ENCODE measurements at places on chromosomes 1 and 21. TPM values are rescaled to one million over a fixed set of nuclear protein-coding genes. Genes with fewer than 3 reads are reported as not detected.

- no peak overlapping the region for H3K4me3 ChIP-seq
- H3K4me1 ChIP-seq: no peaks in the 10 kb centered on the region
- DNase-seq: no peak
- no peaks in the 10 kb centered on the region for H3K27me3 ChIP-seq
Measured at GRCh38 chr21:35987475-35987874, 72.9 kb downstream of the SETD4 start.

GRCh38 chr1:200646515-200646914 is 23.2 kb downstream of the DDX59 start:
- no peaks in the 10 kb centered on the region for H3K36me3 ChIP-seq
- H3K27ac ChIP-seq: no peak overlapping the region
- no peaks in the 10 kb centered on the region for H3K27me3 ChIP-seq
- no peak for DNase-seq
- H3K4me1 ChIP-seq: no peaks in the 10 kb centered on the region

ESRRG gene
- 1.7 TPM for total RNA-seq

DNA sequence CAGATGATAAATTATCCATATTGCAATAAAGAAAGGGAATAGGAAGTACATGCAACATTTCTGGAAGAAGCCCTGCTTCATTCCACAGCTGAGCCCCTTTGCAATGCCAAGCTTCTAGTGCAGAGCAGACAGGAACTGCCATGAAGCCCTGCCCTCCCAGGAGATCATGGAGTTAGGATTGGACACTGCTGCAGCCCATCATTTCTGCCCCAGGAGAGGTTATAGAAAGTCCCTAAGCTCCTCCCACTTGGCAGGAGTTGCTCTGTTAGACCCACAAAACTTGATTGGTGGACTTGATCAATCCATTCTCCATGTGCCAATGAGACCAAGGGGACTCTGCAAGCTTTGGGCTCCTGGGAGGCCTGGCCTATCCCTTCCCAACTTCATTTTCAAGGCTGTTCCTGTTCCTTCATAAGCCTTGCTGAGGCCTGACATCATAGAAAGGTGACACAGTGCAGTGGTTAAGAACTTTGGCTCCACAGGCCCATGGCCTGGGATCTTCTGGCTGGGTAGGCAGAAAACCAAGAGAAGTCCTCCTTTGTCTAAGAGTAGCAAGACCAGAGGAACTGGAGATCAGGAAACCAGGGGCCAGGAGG is 1.3 kb upstream of the LAPTM5 start:
- peaks cover 3% of the 10 kb centered on the region for H3K4me1 ChIP-seq
- no peaks in the 10 kb centered on the region for H3K27me3 ChIP-seq
- no peak for DNase-seq
- H3K27ac ChIP-seq: no peak overlapping the region
- H3K36me3 ChIP-seq: no peaks in the 10 kb centered on the region
- no peak overlapping the region for H3K4me3 ChIP-seq

- no peak overlapping the region for H3K4me3 ChIP-seq
- H3K27ac ChIP-seq: no peak overlapping the region
- DNase-seq: no peak
- no peaks in the 10 kb centered on the region for H3K36me3 ChIP-seq
- H3K27me3 ChIP-seq: no peaks in the 10 kb centered on the region
Measured at GRCh38 chr1:72623299-72623708, 341.0 kb upstream of the NEGR1 start.

DNA sequence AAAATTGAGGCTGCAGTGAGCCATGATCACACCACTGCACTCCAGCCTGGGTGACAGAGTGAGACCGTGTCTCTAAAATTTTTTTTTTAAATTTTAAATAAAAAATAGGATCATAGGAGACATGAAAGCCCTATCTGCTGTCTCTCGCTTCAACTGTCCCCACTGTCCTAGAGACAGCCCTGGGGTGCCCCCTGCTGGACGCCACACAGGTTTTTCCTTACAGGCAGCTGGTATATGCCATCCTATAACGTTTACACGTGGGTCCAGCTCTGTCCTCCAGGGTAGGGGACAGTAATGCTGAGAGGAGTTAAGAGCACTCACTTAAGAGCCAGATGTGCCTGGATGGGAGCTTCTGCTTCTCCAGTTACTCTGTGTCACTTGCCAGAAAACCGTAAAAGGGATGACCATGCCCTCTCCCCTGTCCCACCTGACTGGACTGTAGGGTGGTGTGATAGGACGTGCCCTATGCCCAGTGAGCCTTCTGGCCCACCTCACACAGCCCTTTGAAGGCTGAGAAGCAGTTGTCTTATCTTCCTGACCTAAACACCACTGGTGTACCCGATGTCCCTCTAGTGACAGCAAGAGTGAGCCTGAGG is 8.5 kb downstream of the FBXO2 start:
- H3K36me3 ChIP-seq: no peaks in the 10 kb centered on the region
- peak; percentile 64 for DNase-seq
- H3K4me1 ChIP-seq: no peaks in the 10 kb centered on the region
- H3K4me3 ChIP-seq: no peak overlapping the region
- no peaks in the 10 kb centered on the region for H3K27me3 ChIP-seq

DNA sequence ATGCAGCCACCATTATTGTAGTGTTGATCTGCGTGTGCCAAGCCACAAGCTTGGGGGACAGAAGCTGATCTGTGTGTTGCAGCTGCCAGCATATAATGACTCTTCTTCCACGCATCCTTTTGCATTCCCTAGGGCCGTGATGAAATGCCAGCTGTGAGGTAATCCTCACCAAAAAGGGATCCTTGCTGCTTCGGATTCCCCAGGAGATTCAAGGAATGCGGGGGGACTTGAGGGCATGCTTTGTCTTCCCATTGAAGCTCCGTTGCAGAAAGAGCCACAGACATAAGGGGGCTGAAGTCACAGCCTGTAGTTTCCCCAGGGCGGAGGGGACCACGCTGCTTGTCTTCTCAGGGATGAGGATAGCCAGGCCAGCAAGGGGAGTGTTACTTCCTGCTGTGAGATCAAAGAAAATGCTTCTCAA is 281.6 kb upstream of the FMN2 start:
- no peaks in the 10 kb centered on the region for H3K36me3 ChIP-seq
- no peaks in the 10 kb centered on the region for H3K27me3 ChIP-seq
- peaks cover 6% of the 10 kb centered on the region for H3K4me1 ChIP-seq
- H3K27ac ChIP-seq: no peak overlapping the region
- no peak overlapping the region for H3K4me3 ChIP-seq

DNA sequence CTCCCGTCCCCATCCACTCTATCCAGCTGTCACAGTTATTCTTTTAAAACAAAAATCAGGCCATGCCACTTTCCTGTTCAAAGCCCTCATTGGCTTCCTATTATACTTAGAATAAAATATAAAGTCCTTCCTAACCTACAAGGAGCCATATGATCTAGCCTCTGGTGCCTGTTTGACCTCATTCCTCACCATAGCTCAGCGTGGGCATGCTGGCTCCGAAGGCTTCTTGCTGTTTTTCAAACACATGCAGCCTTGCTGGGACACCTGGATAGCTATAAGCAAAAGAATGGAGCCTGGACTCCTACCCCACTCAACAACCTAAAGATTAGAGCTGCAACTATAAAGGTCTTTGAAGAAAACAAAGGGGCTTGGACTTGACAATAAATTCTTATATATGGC is 23.7 kb downstream of the DHCR24 start:
- no peak for DNase-seq
- H3K27me3 ChIP-seq: no peaks in the 10 kb centered on the region
- no peak overlapping the region for H3K4me3 ChIP-seq
- no peak overlapping the region for H3K27ac ChIP-seq
- H3K36me3 ChIP-seq: no peaks in the 10 kb centered on the region

LRRC71 gene
- total RNA-seq: not detected

CFH gene
- 95.4 TPM for total RNA-seq

GRCh38 chr1:30649321-30649991 is 73.9 kb downstream of the MATN1 start:
- no peaks in the 10 kb centered on the region for H3K4me1 ChIP-seq
- no peak overlapping the region for H3K27ac ChIP-seq
- DNase-seq: no peak
- H3K27me3 ChIP-seq: no peaks in the 10 kb centered on the region
- no peak overlapping the region for H3K4me3 ChIP-seq
- H3K36me3 ChIP-seq: no peaks in the 10 kb centered on the region

GRCh38 chr21:33300701-33301631 is 23.8 kb upstream of the IFNAR1 start:
- no peaks in the 10 kb centered on the region for H3K27me3 ChIP-seq
- DNase-seq: no peak
- H3K4me3 ChIP-seq: no peak overlapping the region
- H3K4me1 ChIP-seq: peaks cover 4% of the 10 kb centered on the region
- H3K27ac ChIP-seq: no peak overlapping the region

ACTN2 gene
- total RNA-seq: 0.34 TPM

EXTL1 gene
- 3.7 TPM for total RNA-seq

DNA sequence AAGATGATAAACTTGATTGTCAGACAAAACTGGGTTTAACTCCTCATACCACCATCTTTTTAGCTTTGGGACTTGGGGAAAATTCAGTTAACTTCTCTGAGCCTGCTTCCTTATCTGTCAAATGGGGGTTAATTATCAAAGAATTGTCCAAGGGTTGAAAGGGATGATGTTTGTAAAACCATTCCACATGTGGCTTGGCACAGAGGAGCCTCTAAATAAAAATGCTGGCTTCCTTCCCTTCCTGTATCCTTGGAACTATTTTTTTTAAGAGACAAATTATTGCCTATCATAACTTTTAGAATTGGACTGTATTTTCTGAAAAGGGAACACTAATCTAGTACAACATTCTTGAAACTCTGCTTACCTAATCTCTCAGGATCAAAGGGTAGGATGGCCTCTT is 143.4 kb upstream of the USP24 start:
- no peak overlapping the region for H3K4me3 ChIP-seq
- no peaks in the 10 kb centered on the region for H3K36me3 ChIP-seq
- no peak overlapping the region for H3K27ac ChIP-seq

- H3K27me3 ChIP-seq: no peaks in the 10 kb centered on the region
- no peak overlapping the region for H3K4me3 ChIP-seq
- DNase-seq: no peak
- H3K27ac ChIP-seq: no peak overlapping the region
- H3K4me1 ChIP-seq: no peaks in the 10 kb centered on the region
Measured at GRCh38 chr1:55827350-55827749, 612.2 kb upstream of the USP24 start.

BEND5 gene
- 18.5 TPM for total RNA-seq

- H3K27ac ChIP-seq: no peak overlapping the region
- no peaks in the 10 kb centered on the region for H3K27me3 ChIP-seq
- H3K4me1 ChIP-seq: no peaks in the 10 kb centered on the region
- no peak for DNase-seq
- no peaks in the 10 kb centered on the region for H3K36me3 ChIP-seq
- no peak overlapping the region for H3K4me3 ChIP-seq
Measured at GRCh38 chr21:42387843-42388340, 8.0 kb downstream of the TMPRSS3 start.

PROK1 gene
- 39.4 TPM for total RNA-seq

- H3K4me1 ChIP-seq: no peaks in the 10 kb centered on the region
- no peak for DNase-seq
Measured at GRCh38 chr1:163807331-163808049, 485.7 kb downstream of the NUF2 start.

- no peaks in the 10 kb centered on the region for H3K36me3 ChIP-seq
- H3K4me1 ChIP-seq: peaks cover 16% of the 10 kb centered on the region
- no peak overlapping the region for H3K27ac ChIP-seq
- DNase-seq: no peak
- no peak overlapping the region for H3K4me3 ChIP-seq
Measured at GRCh38 chr1:41533731-41534080, 49.2 kb upstream of the EDN2 start.

DNA sequence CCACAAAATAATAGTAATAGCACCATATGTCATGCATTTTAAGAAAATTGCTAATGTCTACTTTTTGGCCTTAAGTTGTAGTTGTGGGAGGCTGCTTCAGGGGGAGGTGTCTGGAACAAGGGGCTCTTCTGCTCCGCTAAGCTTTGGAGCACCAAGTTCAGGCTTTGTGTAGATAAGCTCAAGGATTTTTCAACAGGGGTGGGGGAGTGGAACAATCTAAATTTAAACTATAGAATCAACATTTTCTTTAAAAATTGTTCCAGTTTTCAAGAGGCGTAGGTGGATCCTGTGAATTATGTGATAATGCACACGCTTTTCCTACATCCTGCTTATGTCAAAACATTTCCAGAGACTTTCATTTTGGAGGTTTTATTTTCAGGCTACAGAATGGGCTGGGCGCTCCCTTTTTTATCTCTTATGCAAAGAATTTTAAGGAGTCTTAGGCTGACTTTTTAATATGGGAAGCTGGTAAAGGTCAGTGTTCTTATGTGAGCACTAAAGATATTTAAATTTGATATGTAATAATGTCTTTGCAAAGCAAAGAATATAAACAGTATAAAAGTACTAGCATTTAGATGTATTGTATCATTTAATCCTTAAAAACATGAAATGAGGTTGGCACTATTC is 9.9 kb downstream of the ATP1A1 start:
- H3K27ac ChIP-seq: no peak overlapping the region
- no peaks in the 10 kb centered on the region for H3K36me3 ChIP-seq
- no peaks in the 10 kb centered on the region for H3K27me3 ChIP-seq
- no peak for DNase-seq

DNA sequence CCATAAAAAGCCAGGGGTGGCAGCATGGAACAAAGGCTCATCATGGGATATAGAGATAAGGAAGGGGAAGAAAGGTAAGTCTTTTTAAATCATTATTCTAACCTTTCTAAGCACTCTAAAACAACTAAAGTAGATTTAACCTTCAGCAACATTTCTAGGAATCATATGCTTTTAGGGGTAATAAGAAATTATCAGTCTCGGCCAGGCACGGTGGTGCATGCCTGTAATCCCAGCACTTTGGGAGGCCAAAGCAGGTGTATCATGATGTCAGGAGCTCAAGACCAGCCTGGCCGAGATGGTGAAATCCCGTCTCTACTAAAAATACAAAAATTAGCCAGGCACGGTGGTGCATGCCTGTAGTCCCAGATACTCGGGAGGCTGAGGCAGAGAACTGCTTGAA is 20.3 kb upstream of the PHTF1 start:
- no peak overlapping the region for H3K4me3 ChIP-seq
- H3K27ac ChIP-seq: no peak overlapping the region
- H3K4me1 ChIP-seq: peaks cover 10% of the 10 kb centered on the region
- DNase-seq: no peak
- no peaks in the 10 kb centered on the region for H3K36me3 ChIP-seq
- H3K27me3 ChIP-seq: no peaks in the 10 kb centered on the region

SELP gene
- total RNA-seq: 1.5 TPM

OR2L5 gene
- not detected for total RNA-seq

DNA sequence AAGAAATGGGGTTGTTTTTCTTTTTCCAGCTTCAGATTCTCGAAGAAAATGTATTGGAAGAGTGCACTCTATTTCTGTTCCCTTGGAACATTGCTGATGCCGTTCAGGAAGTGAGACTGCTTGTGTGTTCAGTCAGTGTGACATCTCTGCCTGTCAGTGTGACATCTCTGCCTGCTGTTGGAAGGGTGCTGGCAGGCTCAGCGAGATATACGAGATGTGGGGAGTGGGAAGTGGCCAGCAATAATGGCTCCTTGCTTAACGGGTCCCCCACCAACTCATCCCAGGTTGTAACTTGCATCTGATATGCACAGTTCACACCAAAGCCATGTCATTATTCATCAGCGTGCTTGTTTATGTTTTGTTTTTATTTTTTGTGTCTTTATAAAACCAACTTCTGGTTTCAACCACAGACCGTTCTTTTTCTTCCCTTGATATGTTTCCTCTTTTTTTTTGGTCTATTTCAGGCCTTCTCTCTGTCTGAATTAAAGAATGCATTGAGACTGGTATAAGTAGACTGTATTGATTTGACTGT is 145.4 kb downstream of the GALNT2 start:
- DNase-seq: no peak
- no peak overlapping the region for H3K27ac ChIP-seq
- H3K4me1 ChIP-seq: peaks cover 10% of the 10 kb centered on the region
- no peaks in the 10 kb centered on the region for H3K36me3 ChIP-seq
- no peaks in the 10 kb centered on the region for H3K27me3 ChIP-seq

KCNH1 gene
- 0.11 TPM for total RNA-seq

AVPR1B gene
- not detected for total RNA-seq
